Stimulated activated CD8-positive, alpha-beta memory T cell treated with anti-CD3 and anti-CD28 coated beads, Interleukin-2, amount 100 ng/mL, for 1 hour (primary cell): ENCODE measurements at places on chromosomes 3 and 15.

GRCh38 chr3:13673207-13673606, 124.3 kb downstream of the FBLN2 start:
- DNase-seq = no peak

GRCh38 chr3:167829071-167829470, 93.5 kb downstream of the SERPINI1 start:
- DNase-seq = no peak

DNA sequence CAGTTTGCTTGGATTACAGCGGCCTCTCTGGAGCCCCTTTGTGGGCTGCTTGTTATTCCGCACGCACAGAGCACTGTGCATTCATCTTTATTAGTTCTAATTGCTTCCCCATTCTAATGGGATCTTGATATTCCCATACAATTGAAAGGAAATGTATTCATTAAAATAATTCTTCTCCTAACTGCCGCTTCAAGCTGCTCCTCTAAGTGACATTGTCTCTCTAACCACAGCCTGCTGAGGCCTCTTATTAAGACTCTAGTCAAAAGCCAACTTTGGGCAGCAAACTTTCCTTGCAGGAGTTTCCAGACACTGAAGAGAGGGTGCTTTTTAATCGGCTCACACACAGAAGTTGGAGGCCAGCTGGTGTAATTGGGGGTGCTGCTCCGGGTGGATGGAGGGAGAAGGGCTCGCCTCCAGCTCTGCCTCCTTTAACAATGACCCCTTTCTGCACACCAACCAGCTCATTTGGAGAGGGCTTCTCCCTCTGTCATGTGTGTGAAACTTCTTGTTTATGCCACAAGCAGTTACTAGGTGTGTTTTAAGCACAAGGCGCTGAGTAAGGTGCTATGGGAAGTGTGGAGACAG, 5.6 kb upstream of the MAGEF1 start:
- no peak for DNase-seq

DNA sequence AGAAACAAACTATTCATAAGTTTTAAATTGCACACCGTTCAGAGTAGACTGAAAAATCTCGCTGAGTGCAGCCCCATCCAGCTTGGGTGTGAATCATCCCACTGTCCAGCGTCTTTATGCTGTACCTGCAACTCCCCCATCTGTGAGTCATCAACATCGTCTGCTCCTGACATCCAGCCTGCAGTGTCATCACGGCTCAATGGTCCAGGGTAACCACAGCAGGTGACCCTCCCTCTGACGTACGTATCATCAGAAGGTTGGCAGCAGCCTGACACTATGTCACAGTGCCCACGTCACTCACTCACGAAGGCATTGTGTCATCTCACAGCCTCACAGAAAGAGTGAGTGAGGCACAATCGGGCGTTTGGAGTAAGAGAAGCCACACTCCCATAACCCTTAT, 65.2 kb downstream of the TPRA1 start:
- DNase-seq = no peak

DNA sequence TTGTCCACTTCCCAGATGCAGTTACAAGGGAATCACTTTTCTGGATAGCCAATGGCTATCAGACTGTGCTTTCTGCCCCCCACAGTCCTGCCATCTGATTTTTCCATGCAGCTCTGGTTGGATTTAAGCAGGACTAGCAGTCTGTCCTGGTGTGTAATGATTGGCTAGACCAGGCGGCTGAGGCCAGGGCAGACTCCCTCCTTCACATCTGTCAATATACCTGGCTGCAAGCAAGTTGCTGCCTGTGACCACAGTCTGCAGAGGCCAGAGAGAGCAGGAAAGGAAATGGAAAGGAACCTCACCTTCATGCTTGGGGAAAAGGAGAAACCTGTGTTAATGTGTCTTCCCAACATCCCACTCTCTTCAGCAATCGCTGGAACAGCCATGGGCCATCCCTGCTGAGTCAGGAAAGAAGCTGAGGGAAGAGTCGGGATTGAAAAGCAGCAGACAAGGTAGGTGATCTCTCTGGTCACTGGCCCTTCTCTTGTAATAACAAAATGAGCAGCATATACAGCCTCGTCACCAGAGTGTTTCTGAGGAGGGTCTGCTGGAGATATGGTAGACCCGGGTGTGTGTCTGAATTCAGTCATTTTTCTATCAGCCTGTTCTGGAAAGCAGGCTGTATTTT, 126.7 kb upstream of the PHLDB2 start:
- no peak for DNase-seq

GRCh38 chr3:53056442-53056841, 10.6 kb upstream of the SFMBT1 start:
- no peak for DNase-seq

GRCh38 chr3:151210676-151211381, 7.8 kb upstream of the GPR171 start:
- no peak for DNase-seq

DNA sequence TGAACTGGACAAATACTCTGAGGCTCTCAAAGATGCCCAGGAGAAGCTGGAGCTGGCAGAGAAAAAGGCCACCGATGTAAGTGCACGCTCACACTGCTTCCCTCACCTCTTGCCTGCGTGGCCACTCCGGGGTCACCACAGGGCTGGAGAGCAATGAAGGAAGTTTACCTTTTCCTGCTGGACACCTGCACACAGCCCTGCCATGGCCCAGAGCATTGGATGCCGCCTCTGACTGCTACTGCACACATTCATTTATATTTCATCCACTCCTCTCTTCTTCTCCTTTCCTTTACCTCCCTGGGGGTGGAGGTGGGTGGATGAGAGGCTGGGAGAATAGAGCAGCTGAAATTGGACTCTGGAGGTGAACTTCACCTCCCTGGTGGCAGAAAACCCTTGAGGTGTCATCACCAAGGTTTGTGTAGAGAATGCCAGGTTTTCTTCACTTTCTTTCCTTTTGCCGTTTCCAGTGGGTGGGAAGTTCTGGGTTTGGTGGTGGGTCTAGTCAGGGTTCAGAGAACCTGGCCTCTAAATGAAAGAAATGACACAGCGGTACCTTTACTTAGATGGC, 1.6 kb downstream of the TPM1 start:
- DNase-seq = no peak

GRCh38 chr15:66211670-66212562, 41.6 kb downstream of the MEGF11 start:
- no peak for DNase-seq

DNA sequence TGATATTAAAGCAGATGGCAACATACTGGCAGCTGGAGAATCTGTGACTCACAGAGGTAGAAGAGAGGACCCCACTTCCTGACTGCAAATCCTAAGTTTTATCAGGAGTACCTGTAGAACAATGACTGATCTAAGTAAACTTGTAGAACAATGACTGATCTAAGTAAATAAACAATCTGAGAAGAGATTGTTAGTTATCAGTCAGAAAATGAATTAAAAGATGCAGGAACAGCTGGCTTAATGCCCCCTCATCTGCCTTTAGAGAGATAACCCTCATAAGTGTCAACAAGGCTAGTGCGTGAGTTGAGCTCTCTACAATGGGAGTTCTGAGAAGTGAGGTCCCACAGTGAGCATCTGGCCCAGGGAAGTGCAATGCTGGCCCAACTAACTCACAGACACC, 14.6 kb downstream of the ACAD11 start:
- no peak for DNase-seq

DNA sequence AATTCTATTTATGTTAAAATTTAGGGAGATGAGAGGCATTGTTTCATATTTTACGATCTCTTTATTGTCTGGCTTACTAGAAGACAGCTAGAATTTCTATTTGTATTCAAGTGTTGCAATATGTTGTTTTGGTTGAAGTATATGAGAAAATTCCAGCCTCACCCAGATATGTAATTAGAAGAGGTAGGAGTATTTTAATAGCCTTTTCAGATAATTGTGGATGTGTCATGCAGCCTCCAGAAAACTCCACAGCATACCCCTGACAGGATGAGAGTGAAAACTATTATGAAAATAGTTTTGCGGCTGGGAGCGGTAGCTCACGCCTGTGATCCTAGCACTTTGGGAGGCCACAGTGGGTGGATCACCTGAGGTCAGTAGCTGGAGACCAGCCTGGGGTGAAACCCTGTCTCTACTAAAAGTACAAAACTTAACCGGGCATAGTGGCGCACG, 21.5 kb upstream of the USP3 start:
- DNase-seq = no peak

DNA sequence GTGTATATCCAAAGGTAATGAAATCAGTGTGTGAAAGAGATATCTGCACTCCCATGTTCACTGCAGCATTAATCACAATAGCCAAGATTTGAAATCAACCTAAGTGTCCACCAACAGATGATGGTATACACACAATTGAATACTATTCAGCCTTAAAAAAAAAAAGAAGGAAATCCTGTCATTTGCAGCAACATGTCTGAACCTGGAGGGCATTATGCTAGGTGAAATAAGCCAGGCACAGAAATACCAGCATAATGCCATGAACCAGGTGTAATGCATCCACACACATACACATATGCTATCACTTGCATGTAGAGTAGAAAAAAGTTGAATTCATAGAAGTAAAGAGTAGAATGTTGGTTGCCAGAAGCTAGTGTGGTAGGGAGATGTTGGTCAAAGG, 18.4 kb upstream of the NR1I2 start:
- DNase-seq = no peak

- no peak for DNase-seq
Observed at GRCh38 chr3:159928071-159928491, 60.6 kb upstream of the IL12A start.

DNA sequence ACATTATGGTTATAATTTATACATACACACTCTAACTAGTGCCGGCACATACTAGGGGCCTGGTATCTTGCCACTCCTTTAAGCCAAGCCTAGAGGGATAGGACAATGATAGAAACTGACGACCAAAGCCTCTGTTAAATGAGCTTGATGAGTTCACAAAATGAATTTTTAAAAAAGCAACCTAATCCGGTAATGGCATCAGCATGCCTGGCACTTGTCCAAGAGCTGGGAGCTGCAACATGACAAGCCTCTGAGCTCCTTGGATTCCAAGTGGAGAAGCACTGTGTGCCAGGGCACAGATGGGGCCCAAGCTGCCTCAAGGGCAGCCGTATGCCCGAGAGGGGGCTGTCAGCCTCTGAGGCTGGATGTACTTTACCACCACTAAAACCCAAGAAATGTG, 9.7 kb downstream of the ETV5 start:
- no peak for DNase-seq

DNA sequence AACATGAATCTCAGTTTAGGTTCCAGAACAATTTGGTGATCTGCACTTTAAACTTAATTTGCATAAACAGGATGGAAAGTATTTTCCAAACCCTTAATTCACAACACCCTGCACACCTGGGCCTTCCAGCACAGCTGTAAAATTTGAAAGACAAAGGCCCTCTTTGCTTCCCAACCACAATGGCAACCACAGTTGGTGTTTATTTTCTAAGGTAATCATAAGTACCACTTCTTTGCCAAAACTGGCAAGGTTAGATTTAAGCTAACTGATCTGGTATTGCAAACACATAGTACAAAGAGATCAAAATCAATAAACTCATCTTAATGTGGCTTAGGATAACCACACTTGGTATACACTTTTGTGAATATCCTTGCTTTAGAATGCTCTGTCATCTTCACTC, 4.1 kb downstream of the LRIG1 start:
- DNase-seq = no peak

- no peak for DNase-seq
Observed at GRCh38 chr3:69560818-69561217, 174.9 kb upstream of the FRMD4B start.

- DNase-seq = no peak
Observed at GRCh38 chr3:70919091-70919490, 606.7 kb upstream of the MDFIC2 start.

DNA sequence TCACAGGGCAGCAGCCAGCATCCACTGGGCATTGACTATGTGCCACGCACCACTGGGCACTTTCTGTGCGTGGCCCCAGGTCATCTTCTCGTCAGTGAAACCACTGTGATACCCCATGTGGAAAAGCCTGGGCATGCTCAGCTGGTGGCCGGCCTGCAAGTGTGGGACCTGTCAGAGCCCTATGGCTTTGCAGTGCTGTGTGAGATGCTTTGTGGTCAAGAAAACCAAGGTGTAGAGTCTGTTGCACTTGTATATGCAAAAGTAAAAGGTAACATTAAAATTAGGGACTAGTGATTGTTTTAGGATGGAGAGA, 69.5 kb downstream of the PGPEP1L start:
- no peak for DNase-seq

GRCh38 chr15:52280326-52281084, 15.1 kb downstream of the MYO5C start:
- no peak for DNase-seq

- no peak for DNase-seq
Observed at GRCh38 chr3:107690522-107691138, 167.9 kb downstream of the BBX start.

DNA sequence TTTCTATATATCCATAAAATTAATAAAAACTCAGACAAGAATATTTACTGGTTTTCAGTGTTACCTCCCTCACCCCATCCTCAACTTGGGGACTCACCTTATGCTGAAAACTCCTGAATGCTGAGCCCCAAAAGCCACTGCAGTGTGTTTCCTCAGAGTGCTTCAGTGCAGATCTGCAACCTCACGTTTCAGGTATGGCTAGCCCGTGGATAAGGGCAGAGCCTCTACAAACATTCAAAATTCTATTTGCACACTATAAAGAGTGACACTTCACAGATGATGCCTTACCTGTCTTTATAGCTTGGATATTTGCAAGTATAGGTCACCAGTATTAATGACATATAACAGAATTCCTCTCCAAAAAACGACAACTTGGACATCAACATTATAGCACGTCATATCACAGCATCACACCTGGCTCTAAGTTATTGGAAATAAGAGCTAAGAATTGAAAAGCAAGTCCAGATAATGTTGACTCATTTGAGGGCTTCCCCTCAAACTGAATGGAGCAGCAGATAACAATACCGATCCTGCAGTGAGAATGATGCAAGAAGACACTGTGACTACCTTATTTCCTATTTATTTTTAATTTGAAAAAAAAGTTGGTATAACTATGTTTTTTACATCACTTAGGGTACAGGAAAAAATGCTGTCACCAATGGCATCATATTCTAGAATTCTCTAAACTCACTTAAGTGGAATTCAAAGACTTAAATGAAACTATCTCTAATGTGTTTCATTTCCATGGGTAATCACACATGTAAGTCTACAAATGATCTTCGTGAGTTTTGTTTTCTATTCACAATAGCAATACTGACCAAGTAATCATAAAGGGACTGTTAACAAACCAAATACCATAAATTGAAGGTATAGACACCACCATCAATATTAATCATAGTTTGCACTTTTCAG, 40.7 kb upstream of the RSL24D1 start:
- no peak for DNase-seq

GRCh38 chr3:99902091-99902490, 84.4 kb downstream of the CMSS1 start:
- DNase-seq = no peak

DNA sequence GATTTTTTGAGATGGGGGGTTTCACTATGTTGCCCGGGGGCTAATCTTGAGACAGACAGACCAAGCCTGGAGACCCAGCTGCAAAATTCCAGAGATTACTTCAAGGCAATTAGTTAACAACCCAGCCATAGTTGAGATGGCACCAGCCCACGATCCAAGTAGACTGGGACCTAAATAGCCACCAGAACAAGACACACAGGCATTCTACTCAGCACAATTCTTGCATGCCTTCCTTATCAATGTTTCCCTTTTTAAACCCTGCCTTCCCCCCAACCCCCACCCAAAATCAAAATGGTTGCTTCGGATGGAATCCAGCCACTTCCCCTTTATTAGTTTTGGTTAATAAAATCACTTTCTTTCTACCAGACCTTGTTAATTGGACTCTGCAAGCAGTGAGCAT, 28.6 kb downstream of the FAM240A start:
- DNase-seq = no peak
